Activated T-cell treated with anti-CD3 and anti-CD28 coated beads, Interleukin-2, amount 50 U/mL, for 72 hours (primary cell): ENCODE measurements at places on chromosomes 5 and 9. TPM values are rescaled to one million over a fixed set of nuclear protein-coding genes. Genes with fewer than 3 reads are reported as not detected.

- peaks cover 2% of the 10 kb centered on the region for H3K36me3 ChIP-seq
- peaks cover 6% of the 10 kb centered on the region for H3K27me3 ChIP-seq
- no peak overlapping the region for H3K4me3 ChIP-seq
Measured at GRCh38 chr9:73183917-73184861, 32.5 kb downstream of the ANXA1 start.

- no peak overlapping the region for H3K4me3 ChIP-seq
- peaks cover 70% of the 10 kb centered on the region for H3K27me3 ChIP-seq
- H3K4me1 ChIP-seq = no peaks in the 10 kb centered on the region
- H3K27ac ChIP-seq = no peak overlapping the region
Measured at GRCh38 chr5:175803736-175804454, 67.5 kb upstream of the CPLX2 start.

The BHMT gene
- total RNA-seq = not detected

The BBLN gene
- total RNA-seq = 72.9 TPM

- H3K4me3 ChIP-seq = no peak overlapping the region
- no peaks in the 10 kb centered on the region for H3K36me3 ChIP-seq
- no peak overlapping the region for H3K27ac ChIP-seq
- no peaks in the 10 kb centered on the region for H3K4me1 ChIP-seq
- peaks cover 17% of the 10 kb centered on the region for H3K27me3 ChIP-seq
- DNase-seq = no peak
Measured at GRCh38 chr9:3916411-3916810, 383.5 kb downstream of the GLIS3 start.

DNA sequence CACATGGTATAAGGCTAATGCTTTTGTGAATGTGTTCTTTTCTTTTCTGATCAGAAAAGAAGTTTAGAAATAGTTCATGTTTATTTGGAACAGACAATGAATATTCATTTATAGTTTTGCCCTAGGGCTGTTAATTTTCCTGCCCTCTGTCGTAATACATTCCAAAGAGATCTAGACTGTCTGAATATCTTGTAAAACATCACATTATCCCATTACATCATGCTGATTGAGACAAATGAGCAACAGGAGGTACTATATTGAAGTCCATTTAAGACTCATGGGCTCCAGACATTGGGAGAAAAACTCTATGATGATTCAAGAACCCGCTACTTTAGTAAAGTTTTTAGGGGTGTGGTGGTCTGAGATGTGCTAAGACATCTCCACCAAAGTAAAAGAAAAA lies 121.2 kb upstream of the MAP1B start:
- H3K36me3 ChIP-seq = peaks cover 1% of the 10 kb centered on the region
- no peak overlapping the region for H3K4me3 ChIP-seq
- H3K27ac ChIP-seq = no peak overlapping the region
- H3K27me3 ChIP-seq = peaks cover 26% of the 10 kb centered on the region
- H3K4me1 ChIP-seq = no peaks in the 10 kb centered on the region

The GFI1B gene
- not detected for total RNA-seq

DNA sequence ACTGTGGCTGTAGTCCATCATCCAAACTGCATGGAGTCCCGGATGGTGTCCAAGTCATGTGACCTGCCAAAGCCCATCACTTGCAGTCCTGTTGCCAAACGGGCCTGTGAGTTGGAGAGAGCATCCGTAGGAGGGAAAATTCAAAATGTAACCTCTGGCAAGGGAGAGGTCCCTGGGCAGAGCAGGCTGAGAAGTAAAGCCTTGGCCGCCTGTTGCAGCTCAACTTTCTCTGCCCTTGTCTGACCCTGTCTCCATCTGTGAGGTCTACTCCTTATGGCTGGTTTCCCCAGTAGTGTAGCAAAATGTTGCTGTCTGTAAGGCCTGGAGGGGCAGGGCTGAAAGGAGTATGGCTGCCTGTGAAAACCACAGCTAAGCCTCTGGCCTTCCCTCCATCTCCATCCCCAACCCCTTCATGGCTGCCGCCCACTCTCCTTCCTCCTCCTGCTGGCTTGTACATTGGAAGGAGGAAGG lies 163.5 kb downstream of the SEMA6A start:
- no peaks in the 10 kb centered on the region for H3K27me3 ChIP-seq
- H3K4me3 ChIP-seq = no peak overlapping the region
- no peak overlapping the region for H3K27ac ChIP-seq
- DNase-seq = no peak

- H3K4me3 ChIP-seq = no peak overlapping the region
- DNase-seq = no peak
- peaks cover 12% of the 10 kb centered on the region for H3K4me1 ChIP-seq
- no peak overlapping the region for H3K27ac ChIP-seq
Measured at GRCh38 chr5:107504424-107504823, 166.3 kb downstream of the EFNA5 start.

The OBP2B gene
- total RNA-seq = not detected

GRCh38 chr5:82622711-82623514 lies 344.8 kb upstream of the RPS23 start:
- H3K27ac ChIP-seq = no peak overlapping the region
- no peaks in the 10 kb centered on the region for H3K27me3 ChIP-seq
- H3K4me3 ChIP-seq = no peak overlapping the region
- no peaks in the 10 kb centered on the region for H3K4me1 ChIP-seq

The LURAP1L gene
- not detected for total RNA-seq

- H3K36me3 ChIP-seq = peaks cover 15% of the 10 kb centered on the region
- DNase-seq = no peak
- peak overlapping the region; percentile 96 for H3K27ac ChIP-seq
- peaks cover 97% of the 10 kb centered on the region for H3K4me1 ChIP-seq
- H3K4me3 ChIP-seq = peak overlapping the region; percentile 84
Measured at GRCh38 chr9:89468281-89468960, 29.5 kb downstream of the SEMA4D start.

GRCh38 chr5:40916226-40916625 lies 6.9 kb downstream of the C7 start:
- peaks cover 48% of the 10 kb centered on the region for H3K27me3 ChIP-seq
- H3K36me3 ChIP-seq = no peaks in the 10 kb centered on the region
- no peak overlapping the region for H3K27ac ChIP-seq
- DNase-seq = no peak
- no peak overlapping the region for H3K4me3 ChIP-seq
- peaks cover 5% of the 10 kb centered on the region for H3K4me1 ChIP-seq

DNA sequence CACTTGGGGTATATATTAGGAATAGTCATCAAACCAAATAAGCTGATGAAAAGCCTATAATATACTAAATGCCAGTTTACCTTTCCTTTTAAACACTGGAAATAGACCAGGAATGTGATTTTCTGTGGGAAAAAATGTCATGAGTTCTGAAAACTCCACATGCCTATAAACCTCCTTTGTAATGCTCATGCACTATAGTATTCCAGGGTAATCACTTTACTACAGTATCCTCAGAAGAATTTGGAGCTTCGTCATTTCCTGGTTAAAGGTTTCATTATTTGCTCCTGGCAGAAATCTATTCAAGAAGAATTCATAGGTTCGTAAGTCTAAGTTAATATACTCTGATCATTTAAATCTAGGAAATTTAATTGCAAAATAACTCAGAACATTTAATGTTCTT lies 1076.7 kb upstream of the DMAC1 start:
- H3K4me1 ChIP-seq = no peaks in the 10 kb centered on the region
- DNase-seq = no peak
- H3K27ac ChIP-seq = no peak overlapping the region
- peaks cover 5% of the 10 kb centered on the region for H3K27me3 ChIP-seq

DNA sequence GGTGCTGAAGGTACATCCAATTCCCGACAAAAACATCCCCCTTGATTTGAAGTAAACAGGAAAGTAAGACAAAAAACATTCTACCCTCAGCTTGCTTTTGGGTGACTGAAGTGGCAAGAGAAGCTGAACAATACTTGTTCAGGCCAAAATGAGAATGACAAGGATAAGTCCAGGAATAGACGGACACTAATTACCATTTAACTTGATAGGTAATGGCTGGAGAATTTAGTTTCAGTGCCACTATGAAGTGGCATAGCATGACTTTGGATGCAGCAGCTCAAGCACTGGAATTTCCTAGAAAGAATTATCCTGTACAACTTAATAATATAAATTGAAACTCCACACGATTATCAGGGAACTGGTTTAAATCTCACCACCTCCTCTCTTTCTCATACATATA lies 49.7 kb downstream of the HOMER1 start:
- H3K4me1 ChIP-seq = no peaks in the 10 kb centered on the region
- H3K4me3 ChIP-seq = no peak overlapping the region
- no peaks in the 10 kb centered on the region for H3K36me3 ChIP-seq
- DNase-seq = no peak
- peaks cover 5% of the 10 kb centered on the region for H3K27me3 ChIP-seq
- H3K27ac ChIP-seq = no peak overlapping the region

The CNTNAP3 gene
- not detected for total RNA-seq

The PRUNE2 gene
- 0.69 TPM for total RNA-seq

GRCh38 chr5:66757219-66757833 lies 161.1 kb downstream of the MAST4 start:
- peaks cover 17% of the 10 kb centered on the region for H3K27me3 ChIP-seq
- no peak overlapping the region for H3K4me3 ChIP-seq
- no peaks in the 10 kb centered on the region for H3K36me3 ChIP-seq
- no peaks in the 10 kb centered on the region for H3K4me1 ChIP-seq

- DNase-seq = no peak
- H3K4me3 ChIP-seq = no peak overlapping the region
- H3K27me3 ChIP-seq = peaks cover 22% of the 10 kb centered on the region
- no peaks in the 10 kb centered on the region for H3K36me3 ChIP-seq
- H3K4me1 ChIP-seq = no peaks in the 10 kb centered on the region
- H3K27ac ChIP-seq = no peak overlapping the region
Measured at GRCh38 chr5:14035859-14036503, 91.5 kb upstream of the DNAH5 start.

The MVB12B gene
- 17.1 TPM for total RNA-seq

- DNase-seq = no peak
- H3K36me3 ChIP-seq = peaks cover 5% of the 10 kb centered on the region
- H3K4me3 ChIP-seq = no peak overlapping the region
- H3K27me3 ChIP-seq = peaks cover 30% of the 10 kb centered on the region
- H3K27ac ChIP-seq = no peak overlapping the region
Measured at GRCh38 chr5:173575985-173576384, 40.5 kb downstream of the BOD1 start.

GRCh38 chr5:96157841-96158291 lies 196.2 kb upstream of the ELL2 start:
- no peak for DNase-seq
- H3K27me3 ChIP-seq = peaks cover 44% of the 10 kb centered on the region
- H3K36me3 ChIP-seq = no peaks in the 10 kb centered on the region
- H3K4me3 ChIP-seq = no peak overlapping the region

DNA sequence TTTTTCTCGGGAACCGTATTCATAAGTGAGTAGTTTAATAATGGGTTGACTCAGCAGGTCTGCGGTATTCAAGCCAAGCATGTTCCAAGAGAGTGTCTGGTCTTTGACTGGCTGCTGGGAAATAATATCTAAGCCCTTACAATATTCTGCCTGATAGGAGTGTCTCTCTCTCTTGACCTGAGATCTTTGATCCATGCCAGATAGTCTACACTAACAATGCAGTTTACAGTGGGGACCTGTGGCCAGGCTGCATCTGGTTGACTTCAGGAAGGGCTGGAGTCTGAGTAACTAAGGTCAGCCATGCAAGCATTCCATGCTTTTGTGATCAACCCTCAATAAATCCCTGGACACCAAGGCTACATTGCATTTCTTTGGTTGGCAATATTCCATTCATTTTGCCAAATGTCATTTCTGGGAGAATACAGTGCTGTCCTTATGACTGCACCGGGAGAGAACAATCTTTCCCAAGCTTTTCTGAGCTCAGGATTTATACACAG lies 195.5 kb downstream of the SEMA5A start:
- H3K27me3 ChIP-seq = no peaks in the 10 kb centered on the region
- no peak for DNase-seq
- no peaks in the 10 kb centered on the region for H3K36me3 ChIP-seq
- H3K27ac ChIP-seq = no peak overlapping the region

GRCh38 chr9:94300470-94301301 lies 27.8 kb downstream of the NUTM2F start:
- no peak overlapping the region for H3K27ac ChIP-seq
- H3K36me3 ChIP-seq = peaks cover 9% of the 10 kb centered on the region
- H3K27me3 ChIP-seq = no peaks in the 10 kb centered on the region
- H3K4me1 ChIP-seq = peaks cover 10% of the 10 kb centered on the region

GRCh38 chr5:136070486-136071285 lies 41.9 kb downstream of the TGFBI start:
- H3K4me3 ChIP-seq = no peak overlapping the region
- no peak for DNase-seq
- no peaks in the 10 kb centered on the region for H3K4me1 ChIP-seq

The ANKRD31 gene
- total RNA-seq = 0.65 TPM

- peaks cover 33% of the 10 kb centered on the region for H3K4me1 ChIP-seq
- H3K27me3 ChIP-seq = no peaks in the 10 kb centered on the region
- H3K36me3 ChIP-seq = peaks cover 3% of the 10 kb centered on the region
- DNase-seq = peak; percentile 62
- H3K27ac ChIP-seq = peak overlapping the region; percentile 95
Measured at GRCh38 chr9:93575796-93576257, 557 bp upstream of the PHF2 start.

DNA sequence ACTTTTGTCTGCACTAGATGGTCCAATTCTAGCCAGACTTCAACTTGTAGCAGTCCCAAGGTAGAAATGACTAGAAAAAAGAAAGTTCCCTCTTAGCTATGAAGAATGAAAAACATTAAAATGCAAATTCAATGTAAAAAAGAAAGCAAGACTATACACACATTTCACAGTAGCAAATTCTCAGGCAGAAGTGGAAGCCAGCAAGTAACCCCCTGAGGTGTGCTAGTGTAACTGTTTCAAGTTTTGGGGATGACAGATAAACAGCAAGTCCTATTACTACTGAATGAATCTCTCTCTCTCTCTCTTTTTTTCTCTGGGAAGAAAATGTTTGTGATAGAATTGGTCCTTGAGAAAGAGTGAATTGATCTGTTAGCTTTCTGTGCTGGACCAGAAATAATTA lies 185.6 kb downstream of the EFNA5 start:
- no peak for DNase-seq
- H3K27me3 ChIP-seq = peaks cover 54% of the 10 kb centered on the region
- no peak overlapping the region for H3K27ac ChIP-seq
- H3K4me3 ChIP-seq = no peak overlapping the region
- peaks cover 6% of the 10 kb centered on the region for H3K36me3 ChIP-seq

- no peak for DNase-seq
- no peak overlapping the region for H3K4me3 ChIP-seq
- H3K36me3 ChIP-seq = peaks cover 2% of the 10 kb centered on the region
- H3K4me1 ChIP-seq = peaks cover 3% of the 10 kb centered on the region
- H3K27ac ChIP-seq = no peak overlapping the region
Measured at GRCh38 chr5:181109489-181110013, 21.4 kb downstream of the OR2V1 start.

- H3K27me3 ChIP-seq = no peaks in the 10 kb centered on the region
- H3K27ac ChIP-seq = no peak overlapping the region
- H3K36me3 ChIP-seq = no peaks in the 10 kb centered on the region
- no peak for DNase-seq
- H3K4me1 ChIP-seq = peaks cover 67% of the 10 kb centered on the region
Measured at GRCh38 chr9:20379804-20380225, 242.5 kb downstream of the MLLT3 start.

DNA sequence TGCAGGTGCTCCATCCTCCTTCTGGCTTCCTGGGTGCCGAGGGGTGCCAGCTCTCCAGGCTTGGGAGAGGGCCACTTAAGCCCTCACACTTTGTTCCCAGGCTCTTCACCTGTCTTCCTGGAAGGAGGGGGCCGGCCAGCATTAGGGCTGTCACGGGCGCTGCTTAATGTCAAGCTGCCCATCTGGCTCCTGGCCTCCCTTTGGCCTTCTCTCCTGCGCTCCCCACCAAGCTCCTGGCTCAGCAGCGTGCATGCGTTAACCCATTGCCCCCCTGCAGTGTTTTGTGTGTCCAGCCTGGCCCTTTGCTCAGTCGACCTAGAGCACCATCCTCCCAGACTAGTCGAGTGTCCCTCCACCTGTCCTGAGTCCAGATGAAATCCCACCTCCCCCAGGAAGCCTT lies 21.3 kb downstream of the NTNG2 start:
- no peak overlapping the region for H3K4me3 ChIP-seq
- H3K27ac ChIP-seq = no peak overlapping the region
- H3K36me3 ChIP-seq = no peaks in the 10 kb centered on the region
- no peak for DNase-seq
